ENCODE measurements at places on chromosomes 5 and 9.

DNA sequence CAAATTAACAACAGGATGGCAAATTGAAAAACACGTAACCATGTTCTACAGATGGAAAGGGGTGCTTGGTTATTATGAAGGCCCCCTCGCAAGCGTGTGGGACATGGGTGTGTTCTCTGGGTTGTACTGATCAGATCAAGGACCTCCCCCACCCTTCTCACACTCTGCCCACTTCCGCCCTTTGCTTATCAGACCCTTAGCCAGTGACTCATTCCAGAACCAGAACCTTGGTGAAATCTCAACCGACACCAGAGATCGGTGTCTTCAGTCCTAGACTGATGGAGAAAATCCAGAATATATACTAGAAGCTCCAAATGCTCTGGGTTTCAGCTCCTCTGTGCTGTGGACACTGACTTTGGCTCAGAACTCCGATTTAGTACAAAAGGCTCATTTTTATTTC, 64.9 kb downstream of the PTTG1 start:
- DNase-seq: no peak

DNA sequence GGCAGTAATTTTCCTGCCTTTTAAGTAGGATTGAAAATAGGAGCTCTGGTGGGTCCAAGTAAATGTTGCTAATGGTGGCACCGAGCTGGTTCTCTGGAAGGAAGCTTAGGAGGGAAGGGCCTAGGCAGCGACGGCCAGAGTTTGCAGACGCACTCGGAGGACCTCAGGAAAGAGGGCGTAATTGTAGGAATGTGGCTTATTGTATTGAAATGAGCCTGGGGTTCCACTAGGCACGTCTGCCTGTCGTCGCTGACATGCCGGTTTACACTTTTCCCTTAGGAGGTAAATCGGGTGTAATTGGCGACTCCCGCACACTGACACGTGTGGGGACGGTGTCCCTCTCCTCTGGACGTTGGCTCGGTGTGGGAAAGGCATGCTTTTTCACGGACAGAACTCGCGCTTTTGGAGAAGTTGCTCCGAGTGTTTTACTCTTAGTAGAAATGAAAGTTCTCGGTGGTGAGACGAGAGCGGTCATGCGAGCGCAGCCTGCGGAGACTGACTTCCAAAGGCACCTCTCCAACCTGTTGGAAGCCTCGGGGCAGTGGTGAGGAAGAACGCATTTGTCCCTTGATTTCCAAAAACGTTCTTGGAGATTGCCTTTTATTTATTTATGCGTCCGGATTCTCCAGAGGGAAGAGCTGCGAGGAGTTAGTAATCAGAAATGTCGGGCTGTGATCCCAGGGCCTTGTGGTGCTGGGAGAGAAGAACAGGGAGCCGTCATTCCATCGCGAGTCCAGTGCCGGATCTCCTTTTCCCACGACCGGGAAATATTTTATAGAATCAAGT, 1.3 kb downstream of the NR4A3 start:
- DNase-seq: peak; percentile 43

GRCh38 chr5:88480245-88480644, 211.6 kb upstream of the TMEM161B start:
- DNase-seq: no peak

- no peak for DNase-seq
These were observed 31.6 kb downstream of the CD180 start for GRCh38 chr5:67164856-67165525.

DNA sequence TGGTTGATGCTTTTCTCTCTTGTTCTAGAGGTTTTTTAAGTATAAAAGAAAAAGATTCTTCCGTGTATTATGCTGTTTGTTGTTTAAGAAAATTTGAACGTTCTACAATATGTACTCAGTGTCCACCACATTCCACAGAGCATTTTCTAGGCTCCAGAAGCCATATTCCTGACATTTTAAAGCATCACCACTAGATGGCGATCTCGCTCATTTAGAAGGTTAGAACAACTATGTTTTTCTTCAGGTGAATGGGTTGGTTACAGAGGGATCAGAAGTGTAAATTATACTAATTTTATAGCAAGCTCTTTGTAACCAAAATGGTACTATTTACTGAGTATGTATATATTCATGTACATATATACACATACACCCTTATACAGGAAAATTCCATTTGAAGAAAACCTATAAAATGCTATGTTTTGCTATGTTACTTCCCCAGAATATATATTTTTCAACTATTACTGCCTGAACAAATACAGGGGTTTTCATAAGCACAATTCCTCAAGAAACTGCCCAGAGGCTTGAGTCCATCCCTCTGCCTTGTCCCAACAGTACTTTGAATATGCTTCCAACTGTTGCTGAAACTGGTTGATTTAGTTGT, 284.3 kb downstream of the CCDC171 start:
- DNase-seq: peak; percentile 77

DNA sequence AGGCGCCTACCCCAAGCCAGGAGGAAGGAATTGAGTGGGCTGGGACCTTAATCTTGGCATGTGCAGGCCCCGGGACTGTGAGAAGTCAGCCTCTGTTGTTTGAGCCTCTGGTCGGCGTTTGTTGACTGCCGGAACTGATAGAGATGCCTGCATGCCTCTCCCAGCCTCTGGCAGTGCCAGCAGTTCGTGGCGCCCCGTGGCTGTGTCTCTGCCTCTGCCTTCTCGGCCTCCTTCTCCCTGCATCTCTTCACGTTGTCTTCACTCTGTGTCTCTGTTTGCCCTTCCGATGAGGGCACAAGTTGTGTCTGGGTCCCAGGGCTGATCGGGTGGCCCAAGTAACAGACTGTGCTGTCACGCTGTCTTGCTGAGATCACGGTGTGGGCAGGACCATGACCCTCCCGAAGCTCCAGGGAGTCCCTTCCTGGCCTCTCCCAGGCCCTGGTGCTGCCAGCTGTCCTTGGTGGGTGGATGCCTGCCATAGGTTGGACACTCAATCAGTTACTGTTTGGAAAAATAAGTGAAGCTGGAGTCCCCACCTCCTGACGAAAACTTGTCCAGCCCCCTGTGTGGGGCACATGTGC, 133.5 kb upstream of the LPCAT1 start:
- no peak for DNase-seq

DNA sequence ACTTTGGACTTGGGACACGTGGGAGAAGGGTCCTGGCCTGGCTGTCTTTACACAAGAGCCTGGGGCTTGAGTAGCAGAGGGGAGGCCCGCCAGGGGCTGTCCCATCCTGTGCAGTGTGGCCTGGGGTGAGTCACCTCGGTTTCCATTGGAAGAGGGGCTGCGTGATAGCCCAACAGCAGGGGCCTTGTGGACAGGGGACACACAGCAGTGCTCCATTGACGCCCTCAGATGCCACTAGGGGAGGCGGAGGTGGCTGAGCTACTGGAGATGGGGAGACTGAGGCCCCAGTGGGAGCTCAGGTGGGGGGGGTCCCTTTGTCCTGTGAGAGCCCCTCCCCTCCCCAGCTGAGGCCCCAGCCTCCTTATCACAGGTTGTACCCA, 50.0 kb upstream of the RNU6ATAC start:
- DNase-seq: no peak

GRCh38 chr5:149471406-149472183, 79.6 kb downstream of the CSNK1A1 start:
- DNase-seq: no peak

DNA sequence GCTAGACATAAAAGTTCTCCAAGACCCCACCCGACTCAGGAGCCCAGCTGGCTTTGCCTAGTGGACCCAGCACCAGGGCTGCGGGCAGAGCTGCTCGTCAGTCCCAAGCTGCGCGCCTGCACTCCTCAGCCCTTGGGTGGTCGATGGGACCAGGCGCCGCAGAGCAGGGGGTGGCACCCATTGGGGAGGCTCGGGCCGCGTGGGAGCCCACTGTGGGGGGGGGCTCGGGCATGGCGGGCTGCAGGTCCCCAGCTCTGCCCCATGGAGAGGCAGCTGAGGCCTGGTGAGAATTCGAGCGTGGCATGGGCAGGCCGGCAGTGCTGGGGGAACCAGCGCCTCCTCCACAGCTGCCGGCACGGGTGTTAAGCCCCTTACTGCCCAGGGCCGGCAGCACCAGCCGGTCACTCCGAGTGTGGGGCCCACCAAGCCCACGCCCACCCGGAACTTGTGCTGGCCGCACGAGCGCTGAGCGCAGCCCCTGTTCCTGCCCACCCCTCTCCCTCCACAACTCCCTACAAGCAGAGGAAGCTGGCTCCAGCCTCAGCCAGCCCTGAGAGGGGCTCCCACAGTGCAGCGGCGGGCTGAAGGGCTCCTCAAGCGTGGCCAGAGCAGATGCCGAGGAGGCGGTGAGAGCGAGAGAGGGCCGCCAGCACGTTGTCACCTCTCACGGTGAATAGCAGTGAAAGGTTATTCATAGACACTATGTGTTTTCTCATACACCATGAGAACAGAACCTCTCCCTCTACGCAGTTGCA, 54.9 kb downstream of the RAPGEF6 start:
- DNase-seq: no peak

DNA sequence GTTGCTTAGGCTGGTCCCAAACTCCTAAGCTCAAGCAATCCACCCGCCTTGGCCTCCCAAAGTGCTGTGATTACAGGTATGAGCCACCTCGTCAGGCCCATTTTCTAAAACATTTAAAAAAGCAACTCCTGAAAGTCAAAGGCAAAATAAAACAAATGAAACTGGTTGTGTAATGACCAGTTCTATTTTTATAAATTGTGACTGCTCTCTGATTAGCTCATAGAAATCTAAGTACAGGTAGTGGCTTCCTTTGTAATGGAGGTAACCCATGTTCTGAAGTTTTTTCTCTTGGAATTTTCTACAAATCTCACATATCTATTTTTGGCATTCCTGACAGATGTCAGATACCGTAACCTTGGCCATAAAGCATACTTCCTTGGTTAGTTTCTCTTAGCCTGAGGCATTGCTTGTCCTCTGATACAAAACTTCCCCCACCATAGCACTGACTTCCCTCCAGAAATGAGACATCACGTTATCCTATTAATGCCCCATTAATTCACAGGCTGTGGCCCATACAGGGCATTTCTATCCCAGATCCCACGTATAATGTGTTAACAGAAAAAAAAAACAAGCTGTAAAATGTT, 14.1 kb upstream of the AK3 start:
- no peak for DNase-seq

GRCh38 chr5:155052532-155052931, 39.0 kb downstream of the KIF4B start:
- no peak for DNase-seq

DNA sequence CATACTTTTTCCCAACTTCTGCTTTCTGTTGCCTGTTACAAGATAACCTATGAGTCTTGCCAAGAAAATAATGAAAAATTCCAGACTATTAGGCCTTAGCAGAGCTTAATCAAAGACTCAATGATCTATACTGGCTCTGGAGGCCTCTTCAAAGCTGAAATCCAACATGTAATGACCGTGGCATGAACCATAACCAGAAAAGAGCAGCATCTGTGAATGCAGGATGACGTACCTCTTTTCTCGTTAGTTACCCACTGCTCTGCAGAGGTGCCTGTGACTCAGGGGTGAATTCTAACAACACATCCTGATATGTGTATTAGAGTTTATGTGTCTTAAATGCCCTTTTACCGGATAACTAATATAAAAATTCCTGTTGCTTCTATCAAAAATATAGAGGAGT, 645.4 kb downstream of the PRELID2 start:
- no peak for DNase-seq

- DNase-seq: no peak
These were observed 45.7 kb upstream of the FAM170A start for GRCh38 chr5:119583684-119584083.

DNA sequence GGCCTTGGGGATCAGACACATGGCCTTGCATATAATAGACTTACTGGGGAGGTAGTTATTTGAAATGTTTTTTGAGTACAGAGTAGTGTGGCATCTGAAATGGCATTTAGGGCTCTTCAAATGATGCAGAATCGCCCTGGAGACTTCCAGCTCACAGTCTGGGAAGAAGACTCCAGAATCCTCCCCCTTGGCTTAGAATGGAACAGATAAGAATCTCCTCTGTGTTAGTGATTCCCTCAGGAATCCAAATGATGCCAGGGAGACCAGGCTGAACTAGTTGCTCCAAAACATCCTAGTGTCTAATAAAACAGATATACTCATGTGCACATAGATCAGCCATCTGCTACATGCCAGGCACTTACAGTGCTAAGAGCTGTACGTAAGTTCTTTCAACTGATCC, 38.6 kb upstream of the SMC5 start:
- no peak for DNase-seq

- DNase-seq: no peak
These were observed 420.9 kb downstream of the IRX2 start for GRCh38 chr5:2330325-2331130.

DNA sequence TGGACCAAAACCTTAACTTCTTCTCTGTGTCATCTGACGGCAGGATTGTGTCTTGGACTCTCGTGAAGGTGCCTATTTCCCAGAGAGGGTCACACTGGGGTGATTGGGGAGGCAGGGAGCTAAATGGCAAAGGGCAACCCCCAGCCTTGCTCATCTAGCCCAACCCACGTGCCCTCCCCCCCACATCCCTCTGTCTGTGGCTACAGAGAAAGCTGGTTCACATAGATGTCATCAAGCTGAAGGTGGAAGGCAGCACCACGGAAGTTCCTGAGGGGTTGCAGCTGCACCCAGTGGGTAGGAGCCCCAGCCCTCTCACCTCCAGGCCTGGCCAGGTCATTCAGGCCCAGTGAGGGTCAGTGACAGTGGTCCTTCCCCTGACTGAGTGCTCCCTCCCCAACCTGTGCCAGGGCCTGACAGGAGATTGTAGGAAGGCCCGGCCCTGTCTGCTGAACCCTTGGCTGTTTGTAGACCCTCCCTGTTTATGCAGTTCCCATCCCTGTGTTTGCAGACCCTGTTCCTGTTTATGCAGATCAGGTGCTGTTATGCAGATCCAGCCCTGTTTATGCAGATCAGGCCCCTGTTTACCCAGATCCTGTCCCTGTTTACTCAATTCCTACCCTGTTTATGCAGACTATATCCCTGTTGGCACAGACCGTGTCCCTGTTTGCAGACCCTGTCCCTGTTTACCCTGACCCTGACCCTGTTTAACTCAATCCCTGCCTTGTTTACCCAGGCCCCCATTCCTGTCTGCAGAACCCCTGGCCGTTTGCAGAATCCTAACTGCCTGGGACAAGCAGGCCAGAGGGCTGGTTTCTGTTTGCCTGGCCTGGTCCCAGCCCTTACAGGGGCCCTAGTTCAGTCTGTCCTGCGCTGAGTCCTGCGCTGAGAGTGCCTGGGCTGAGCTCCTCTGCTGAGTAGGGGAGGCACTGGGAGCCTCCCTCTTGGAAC, 10.4 kb downstream of the ENHO start:
- peak; percentile 77 for DNase-seq

DNA sequence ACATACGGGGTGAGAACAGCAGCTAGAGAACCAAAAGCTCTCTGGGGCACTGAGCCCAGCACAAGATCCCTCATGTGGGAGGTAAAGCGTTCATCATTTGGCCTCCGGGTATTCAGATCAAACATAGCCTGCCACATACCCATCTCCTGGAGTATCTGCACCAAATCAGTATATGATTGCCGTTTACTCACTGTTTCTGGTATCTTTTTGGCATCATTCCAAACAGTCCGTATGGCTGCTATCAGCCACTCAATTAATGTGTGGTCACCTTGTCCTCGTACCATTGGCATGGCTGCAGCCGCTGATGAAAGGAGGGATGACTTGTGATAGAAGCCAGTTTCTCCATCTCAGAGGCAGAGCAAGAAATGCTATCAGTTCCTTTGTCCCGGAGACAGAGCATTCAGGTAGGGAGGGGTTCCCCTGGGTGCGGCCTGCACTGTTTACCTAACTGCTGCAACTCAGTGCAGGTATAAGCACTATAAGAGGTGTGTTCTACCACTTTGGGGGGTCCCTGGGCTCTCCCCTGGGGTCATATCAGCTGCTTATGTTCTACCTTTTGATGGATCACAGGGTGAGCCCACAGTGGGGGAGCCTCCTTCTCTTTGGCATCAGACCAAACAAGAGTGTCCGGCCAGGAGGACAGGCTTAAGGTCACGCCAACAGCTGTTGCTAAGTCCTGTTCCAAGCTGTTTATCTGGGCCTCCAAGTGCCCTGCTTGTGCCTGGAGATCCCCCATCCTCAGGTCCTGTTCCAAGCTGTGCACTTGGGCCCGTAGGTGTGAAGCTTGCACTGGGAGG, 9.4 kb downstream of the DMAC1 start:
- no peak for DNase-seq
